Karpas-422 (cell line): ENCODE measurements at places on chromosomes 6 and 20.

DNA sequence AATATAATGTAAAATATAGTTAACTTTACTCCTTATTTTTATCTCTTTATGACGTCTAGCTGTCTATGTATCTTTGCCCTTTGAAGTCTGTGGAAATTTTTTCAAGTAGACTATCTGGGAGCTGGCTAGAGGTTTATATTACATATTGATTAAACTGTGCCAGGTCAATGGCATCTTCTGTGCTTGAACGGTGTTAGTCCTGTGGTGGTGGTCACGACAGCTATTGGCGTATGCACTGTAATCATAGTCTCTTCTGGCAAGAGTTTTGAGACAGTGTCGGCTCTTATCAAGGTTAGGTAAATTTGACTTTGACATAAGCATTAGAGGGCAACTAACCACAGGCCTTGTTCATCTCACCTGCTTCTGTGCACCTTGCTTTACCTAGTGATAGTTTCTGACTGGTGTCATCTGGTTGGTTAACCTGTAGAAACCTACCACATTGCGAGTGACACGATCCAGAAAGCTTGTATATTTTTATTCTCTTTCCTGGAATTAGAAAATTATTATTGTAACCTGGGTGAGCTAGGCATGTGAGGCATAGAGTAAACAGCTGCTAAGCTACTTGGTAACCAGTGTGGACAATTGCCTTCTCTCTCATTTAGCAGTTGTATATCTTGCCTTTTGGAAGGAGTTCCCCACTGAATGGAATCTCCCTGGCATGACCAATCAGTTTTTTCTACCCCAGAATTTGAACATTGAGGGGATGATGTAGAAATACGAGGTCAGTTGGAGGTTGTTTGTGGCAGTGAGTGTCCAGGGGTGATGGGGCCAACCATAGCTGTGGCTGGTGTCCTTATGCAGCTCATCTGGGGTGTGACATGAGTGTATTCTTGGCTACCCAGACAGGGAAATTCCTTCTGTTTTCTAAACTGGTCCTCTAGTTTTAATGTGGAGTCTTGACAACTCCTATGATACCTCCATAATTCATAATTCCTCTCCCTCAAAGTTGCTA, 45.9 kb downstream of the SH3BGRL2 start:
- H3K27me3 ChIP-seq = no peaks in the 10 kb centered on the region
- no peaks in the 10 kb centered on the region for H3K36me3 ChIP-seq
- H3K27ac ChIP-seq = no peak overlapping the region
- no peak overlapping the region for H3K4me3 ChIP-seq
- no peaks in the 10 kb centered on the region for H3K4me1 ChIP-seq

DNA sequence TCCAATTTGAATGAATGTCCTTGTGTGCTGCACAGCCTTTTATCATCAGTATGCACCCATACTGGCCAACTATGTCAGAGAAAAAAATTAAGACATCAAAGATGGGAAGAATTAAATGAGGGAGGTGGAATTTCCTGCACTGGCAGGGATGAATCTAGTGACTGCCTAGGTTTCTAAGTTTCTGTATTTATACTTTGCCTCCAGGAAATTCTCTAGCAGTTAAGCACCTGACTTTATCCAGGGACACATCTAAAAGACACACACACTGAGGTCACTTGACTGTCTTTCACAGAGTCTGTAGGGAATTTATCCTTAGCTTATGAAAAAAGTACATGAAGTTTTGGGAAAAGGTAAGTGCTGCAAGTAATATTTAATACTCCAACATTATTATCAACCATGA, 636.5 kb upstream of the PTCHD4 start:
- peak overlapping the region; percentile 17 for H3K4me3 ChIP-seq
- peak; percentile 58 for DNase-seq
- H3K4me1 ChIP-seq = peaks cover 77% of the 10 kb centered on the region

- no peak overlapping the region for H3K4me3 ChIP-seq
- DNase-seq = no peak
- no peaks in the 10 kb centered on the region for H3K4me1 ChIP-seq
Measured at GRCh38 chr6:157427969-157428368, 47.0 kb downstream of the ZDHHC14 start.

- no peaks in the 10 kb centered on the region for H3K4me1 ChIP-seq
- DNase-seq = no peak
- H3K27me3 ChIP-seq = no peaks in the 10 kb centered on the region
- H3K4me3 ChIP-seq = no peak overlapping the region
- no peaks in the 10 kb centered on the region for H3K36me3 ChIP-seq
Measured at GRCh38 chr6:90631046-90631445, 44.2 kb upstream of the MAP3K7 start.
